ENCODE measurements at places on chromosomes 7 and 10.

DNA sequence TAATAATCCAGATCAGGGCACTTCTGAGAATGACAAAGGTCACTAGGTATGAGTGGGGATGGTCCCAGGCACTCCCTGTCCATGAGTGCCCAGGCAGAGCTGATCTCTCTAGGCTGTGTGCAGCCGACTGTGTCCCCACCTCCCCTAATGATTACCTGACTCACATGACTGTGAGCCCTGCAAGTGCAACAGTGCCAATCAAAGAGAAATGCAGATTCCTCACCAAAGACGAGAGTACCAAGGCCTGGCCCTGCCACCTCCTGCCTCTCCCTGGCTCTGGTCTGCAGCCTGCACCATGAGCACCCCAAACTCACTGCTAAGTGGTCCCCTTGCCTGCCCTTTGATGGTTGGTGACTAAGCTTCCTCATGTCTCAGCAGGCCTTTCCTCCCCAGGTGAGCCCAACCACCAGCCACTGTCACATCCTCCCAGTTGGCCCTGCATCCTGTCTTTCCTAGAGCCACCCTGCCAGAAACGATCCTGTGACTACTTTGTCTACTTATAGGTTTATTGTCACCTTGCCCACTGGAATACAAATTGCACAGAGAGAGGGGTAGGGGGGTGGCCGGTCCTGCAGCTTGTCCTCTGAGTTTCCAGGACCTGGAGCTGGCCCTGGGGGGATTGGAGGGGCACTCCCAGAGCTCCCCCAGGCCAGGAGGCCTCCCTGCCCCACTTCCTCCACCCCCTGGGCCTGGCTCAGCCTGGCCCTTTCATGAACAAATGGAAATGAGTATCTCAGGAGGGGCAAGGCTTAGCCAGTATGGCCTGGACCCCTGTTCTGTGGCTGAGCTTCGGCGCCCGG, 22.4 kb upstream of the GDF10 start:
- DNase-seq: no peak

DNA sequence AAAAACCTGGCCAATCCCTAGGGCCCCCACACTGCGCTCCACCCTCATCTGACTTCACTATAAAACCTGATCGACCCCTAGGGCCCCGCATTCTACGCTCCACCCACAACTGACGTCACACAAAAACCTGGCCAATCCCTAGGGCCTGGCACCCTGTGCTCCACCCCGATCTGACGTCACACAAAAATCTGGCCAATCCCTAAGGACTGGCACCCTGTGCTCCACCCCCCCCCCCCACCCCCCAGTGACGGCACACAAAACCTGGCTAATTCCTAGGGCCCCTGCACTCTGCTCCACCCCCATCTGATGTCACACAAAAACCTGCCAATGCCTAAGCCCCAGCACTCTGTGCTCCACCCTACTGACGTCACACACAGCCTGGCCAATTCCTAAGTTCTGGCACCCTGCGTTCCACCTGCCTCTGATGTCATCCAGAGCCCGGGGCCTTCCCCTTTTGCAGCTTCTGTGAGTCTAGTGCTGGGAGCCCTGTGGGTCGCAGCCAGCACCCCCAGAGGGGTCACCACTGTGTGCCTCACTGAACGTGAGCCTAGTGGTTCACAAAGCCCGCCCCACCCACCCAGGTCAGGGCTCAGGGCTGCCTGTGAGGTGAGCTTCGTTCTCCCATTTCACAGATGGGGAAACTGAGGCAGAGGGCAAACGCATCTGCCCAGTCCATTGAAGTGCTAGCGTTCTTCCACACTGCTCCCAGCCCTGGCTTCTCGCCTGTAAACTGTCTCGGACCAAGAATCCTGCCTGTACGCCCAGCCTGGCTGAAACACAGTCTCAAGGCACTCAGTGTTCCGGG, 40.6 kb downstream of the MICALL2 start:
- DNase-seq: no peak

DNA sequence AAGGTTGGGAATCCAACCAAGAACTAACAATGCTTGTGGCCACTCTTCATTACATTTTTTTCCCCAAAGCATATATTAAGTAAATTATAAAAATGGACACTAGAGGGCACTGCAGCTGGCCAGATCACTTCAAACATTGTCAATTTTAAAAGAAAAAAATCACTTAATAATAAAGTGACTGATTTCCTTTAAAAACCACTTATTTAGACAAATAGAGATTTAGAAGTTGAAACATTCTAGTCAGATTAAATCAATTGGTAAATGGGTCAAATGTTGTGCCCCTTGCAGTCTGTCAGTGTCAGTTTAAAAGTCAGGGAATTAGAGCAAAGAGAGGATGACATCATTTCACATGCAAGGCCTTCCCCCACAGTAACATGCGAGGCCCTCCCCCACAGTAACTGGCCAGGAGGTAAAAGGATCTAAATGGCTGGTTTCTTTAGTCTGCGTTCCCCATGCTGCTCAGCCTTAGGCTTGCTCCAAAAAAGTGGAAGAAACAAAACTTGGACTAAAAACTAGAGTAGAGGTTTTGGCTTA, 177.9 kb downstream of the SKAP2 start:
- DNase-seq: no peak

DNA sequence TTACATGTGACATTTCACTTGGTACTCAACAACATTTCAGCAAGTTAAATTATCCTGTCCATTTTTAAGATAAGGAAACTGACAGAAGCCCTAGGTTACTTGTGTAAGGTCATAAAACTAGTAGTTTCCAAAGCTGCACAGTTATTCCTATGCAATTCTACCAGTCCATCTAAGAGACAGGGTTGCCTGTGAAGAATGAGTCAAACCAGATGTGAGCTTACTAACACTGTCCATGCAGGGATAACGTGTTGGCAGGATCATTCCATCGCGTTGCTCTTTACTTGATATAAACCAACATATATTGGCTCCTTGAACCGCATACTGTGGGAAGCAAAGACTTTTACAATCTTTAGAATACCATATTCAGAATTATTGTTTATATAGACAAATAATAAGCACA, 280.9 kb upstream of the HGF start:
- no peak for DNase-seq

DNA sequence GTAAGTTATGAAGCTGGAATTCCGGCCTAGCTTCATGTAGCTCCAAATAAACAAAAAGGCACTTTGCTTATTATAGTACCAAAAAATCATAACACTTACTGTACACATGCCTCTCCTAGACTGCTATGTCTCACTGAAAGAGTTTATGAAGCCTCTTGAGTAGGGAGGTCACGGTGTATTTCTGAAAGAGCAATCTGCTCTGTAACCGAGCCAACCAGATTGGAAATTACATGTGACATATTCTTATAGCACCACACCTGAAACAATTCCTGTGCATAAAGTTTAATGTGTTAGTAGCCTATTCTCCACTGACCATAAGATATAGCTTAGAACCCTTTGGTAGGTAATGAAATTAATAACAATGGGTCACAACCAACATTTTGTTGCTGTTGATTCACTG, 1.3 kb upstream of the FAM3C start:
- no peak for DNase-seq

DNA sequence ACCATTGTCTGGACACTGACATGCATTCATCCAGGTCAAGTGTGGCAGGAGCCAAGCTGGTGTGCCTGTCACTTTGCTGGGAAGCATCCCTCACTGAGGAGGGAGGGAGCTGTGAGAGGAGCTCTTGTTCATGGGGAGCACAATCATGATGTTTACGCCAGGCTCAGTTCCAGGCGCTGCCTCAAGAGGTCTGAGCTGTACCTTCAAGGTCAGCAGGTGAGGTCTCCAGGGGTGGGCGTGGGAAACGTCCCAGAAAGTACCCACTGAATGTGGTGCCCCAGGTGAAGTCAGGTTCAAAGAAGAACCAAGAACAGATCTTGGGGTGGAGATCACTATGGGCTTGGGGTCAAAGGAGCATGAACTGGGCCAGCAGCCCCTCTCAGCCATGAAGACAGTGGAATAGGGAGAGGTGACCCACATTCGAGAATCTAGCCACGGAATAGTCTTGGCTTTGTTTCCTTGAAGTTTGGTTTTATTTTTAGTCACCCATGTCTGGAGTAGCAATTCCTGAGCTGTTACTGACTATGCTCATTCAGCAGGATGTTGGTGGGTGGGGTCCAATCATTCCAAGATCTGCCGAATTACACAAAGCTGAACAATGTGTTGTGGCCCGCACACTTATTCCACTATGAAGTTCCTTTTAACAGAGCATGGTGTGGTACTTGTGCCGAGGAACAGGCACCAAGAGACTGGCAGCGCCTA, 29.3 kb downstream of the NPS start:
- DNase-seq: no peak

- no peak for DNase-seq
Observed at GRCh38 chr10:11252887-11253286, 235.2 kb downstream of the CELF2 start.

GRCh38 chr10:91077549-91078071, 142.9 kb upstream of the PCGF5 start:
- DNase-seq: no peak

GRCh38 chr10:2731940-2732339, 335.4 kb upstream of the PFKP start:
- no peak for DNase-seq

GRCh38 chr7:25770235-25770634, 381.8 kb upstream of the NFE2L3 start:
- no peak for DNase-seq

DNA sequence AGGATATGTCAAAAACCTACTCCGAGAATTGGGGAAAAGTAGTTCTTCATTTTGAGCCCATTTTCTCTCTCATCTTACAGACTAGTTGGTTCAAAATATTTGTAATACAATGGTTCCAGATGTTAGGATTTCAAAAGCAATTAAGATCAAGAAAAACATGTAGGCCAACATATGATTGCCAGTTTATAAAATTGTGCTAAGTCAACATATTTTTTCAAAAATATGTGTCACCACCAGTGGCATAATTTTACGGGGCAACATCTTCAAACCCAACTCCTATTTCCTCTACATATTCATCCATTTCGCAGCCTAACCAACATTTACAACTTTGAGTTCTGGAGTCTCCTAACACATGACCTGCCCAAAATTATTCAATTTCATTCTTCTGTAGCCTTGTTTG, 514.5 kb upstream of the TPK1 start:
- no peak for DNase-seq

- DNase-seq: peak; percentile 21
Observed at GRCh38 chr10:79241990-79242619, 105.2 kb upstream of the PPIF start.

GRCh38 chr10:116892907-116893685, 43.8 kb downstream of the ENO4 start:
- DNase-seq: no peak

DNA sequence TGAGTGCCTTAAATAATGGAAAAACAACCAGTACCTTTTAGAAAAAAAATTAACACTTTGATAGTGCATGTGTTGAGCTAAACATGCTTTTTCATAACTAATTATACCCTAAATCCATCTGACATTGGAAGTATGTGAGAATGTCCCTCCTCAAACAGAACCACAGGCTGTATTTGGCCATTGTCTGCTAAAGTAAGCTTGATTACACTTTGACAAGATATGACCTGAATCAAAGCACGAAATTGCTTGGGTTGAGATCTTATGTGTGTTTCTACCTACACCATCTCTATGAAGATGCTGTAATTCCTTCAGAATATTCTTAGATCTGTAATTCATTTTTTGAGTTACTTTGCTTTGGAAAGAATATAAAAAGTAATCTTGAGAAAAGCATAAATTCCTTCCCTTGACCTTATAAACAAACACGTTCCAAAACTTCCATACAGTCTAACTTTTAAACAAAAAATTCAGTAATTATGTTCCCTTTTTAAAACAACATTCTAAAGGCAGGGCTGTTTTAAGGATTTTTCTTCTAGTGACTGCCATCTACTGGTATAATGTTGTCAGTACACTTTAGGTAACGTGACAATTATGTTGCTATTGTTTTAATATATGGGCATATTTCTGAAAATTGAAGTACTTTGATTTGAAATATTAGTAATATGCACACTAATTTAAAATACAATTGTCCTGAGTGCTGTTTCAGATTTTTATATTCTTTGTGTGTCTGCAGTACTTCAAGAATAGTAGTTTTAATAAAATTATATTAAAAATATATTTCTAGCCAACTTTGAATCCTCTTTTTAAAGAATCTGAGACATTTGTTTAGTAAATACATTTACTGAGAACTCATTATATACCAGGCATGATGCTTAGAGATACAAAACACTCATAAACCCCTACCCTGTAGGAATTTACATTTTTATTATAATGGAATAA, 20.9 kb downstream of the CD36 start:
- no peak for DNase-seq

GRCh38 chr7:70512761-70513160, 619.2 kb upstream of the GALNT17 start:
- DNase-seq: no peak

DNA sequence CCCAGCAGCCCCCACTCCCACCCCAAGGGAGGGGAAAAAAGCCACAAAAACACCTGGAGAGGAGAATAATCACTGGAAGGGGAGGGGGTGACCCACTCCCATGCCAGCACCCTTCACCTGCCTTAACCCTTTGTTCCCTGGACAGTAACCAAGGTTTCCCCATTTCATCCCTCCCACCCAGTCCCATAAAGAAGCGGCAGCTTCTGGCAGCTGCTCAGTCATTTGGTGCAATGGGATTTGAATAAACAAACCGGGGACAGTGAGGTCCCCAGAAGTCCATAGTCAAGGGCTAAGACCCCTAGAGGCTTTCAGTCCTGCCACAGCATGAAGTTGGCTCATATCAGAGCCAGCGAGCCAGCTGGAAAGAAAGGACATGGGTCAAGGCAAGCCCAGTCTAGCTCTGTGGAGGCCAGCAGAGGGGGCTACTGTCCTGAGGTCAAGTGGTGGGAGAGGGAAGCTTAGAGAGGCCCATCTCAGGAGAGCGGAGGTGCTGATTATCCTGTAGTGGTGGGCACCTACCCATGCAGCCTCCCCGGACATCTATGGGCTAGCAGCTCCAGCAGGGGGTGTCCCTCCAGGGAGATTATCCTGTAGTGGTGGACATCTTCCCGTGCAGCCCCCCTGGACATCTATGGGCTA, 58.9 kb upstream of the LBX1 start:
- DNase-seq: no peak

DNA sequence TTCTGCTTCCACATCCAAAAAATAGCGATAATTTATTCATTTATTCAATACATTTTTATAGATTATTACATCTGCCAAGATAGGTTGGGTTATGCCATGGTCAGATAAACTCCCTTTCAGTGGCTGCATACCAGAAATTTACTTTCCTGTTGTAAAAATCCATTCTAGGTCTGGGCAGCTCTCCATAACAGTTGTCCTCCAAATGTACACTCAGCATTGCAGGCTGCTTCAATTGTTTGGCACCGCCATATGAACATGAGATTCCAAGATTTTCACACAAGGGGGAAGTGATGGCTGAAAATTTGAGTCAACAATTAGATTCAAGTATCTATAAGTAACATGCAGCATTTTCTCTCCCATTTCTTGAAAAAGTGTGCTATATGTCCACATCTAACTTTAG, 568.7 kb downstream of the ETV1 start:
- DNase-seq: no peak

DNA sequence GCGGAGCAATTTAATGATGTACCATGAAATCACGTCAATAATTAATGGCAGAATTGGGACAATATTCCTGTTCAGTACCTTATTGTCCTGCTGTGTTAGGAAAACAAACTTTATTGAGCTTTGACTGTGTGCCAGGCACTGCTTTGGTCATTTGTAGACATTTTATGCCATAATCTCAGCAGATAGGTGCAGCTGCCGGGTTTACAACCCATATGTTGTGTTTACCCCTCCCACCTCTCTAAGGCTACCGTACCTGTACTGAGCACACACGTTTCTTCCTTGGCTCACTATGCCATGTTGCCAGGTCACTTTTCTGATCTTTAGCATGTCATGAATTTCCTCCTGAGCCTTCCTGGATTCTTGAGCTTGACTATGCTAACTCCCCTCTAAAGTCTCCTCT, 422.2 kb downstream of the PHTF2 start:
- DNase-seq: no peak

Measured in T-cell (primary cell).